SJSA1 (cell line): ENCODE measurements at places on chromosomes 4 and X. TPM values are rescaled to one million over a fixed set of nuclear protein-coding genes. Genes with fewer than 3 reads are reported as not detected.

DNA sequence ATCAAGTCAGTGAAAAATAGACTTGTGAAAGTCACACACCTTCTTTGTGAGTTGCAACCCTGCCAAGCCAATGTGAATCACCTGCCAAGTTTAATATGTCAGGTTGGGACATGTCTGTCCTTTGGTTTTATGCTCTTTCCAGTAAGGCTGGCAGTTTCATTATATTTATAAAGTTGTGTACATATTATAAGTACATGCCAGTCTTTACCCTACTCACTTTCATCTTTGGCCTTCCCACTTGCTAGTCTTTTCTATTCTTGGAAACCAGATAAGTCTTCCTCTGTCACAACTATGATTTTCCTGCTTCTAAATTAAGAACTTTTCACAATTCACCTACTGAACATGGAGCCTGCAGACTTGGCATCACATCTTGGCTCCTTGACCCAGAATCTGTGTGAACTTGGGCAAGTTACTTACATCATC is 680.7 kb upstream of the BOD1L1 start:
- DNase-seq = no peak

DNA sequence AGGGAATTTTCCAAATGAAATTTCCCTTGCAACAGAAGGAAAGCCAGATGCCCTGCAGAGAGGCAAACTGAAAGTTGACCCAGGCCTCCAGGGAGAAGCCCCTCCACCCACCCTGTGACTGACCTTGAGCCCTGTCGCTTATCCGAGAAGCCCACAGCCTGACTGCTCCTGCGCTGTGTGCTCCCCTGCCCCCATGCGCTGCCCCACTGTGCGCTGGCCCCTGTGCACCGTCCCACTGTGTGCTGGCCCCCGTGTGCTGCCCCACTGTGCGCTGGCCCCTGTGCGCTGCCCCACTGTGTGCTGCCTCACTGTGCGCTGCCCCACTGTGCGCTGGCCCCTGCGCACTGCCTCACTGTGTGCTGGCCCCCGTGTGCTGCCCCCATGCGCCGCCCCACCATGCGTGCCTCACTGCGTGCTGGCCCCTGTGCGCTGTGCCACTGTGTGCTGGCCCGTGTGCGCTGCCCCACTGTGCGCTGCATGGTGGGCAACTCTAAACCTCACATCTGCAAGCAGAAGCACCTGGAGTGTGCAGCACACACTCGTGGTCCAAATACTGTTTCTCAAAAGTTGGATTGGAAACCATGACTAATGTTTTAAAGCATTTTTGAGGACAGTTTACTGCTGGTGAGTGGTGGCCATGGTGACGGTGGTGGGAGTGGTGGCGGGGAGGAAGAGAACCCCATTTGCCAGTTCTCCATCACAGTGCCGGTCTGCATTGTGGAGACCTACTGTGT is 8.3 kb upstream of the GRPEL1 start:
- DNase-seq = no peak

- DNase-seq = no peak
Observed at GRCh38 chr4:31678356-31678755, 958.2 kb downstream of the PCDH7 start.

DNA sequence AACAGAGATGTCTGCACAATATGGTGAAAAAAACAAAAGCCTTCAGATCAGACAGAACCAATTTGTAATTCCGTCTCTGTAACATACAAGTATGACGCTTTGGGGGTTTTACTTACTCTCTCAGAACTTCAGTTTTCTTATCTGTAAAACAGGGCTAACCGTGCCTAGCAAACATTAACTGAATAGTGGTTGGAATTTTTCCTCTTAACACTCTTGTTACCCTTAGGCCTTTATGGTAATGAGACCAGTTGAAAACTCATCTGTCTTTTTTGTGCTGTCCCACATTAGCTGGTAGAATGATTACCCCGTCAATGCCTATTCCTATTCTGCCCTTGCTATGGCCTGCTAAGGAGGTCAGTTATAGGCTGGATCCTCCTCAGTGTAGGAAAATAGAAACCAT is 4.5 kb upstream of the MYOZ2 start:
- no peak for DNase-seq

DNA sequence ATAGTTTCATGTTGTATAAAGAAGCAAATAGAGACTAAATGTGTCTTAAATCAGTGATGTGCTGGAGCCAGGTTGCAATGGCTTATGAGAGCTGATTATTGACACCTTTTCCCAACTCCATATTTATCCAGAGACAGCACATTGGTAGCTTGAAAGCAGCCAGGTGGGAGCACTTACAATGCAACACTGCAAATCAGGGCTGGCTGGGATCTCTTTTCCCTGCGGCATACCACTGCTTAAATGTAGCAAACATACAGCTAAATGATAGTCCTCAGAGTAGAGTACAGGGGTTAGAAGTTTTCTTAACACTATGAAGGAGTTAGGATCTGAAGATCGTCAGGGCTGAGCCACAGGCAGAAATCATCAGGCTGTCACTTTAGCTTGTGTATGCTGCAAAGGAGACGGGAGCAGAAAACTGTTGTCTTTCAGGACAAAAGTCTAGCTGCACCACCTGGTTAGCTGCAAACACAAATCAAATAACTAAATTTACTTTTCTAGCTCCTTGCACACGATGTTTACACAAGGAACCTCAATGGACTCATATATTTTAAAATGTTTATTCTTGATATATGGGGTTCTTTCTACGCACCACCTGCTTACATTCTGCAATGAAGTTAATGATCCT is 527.3 kb downstream of the TLL1 start:
- DNase-seq = no peak

DNA sequence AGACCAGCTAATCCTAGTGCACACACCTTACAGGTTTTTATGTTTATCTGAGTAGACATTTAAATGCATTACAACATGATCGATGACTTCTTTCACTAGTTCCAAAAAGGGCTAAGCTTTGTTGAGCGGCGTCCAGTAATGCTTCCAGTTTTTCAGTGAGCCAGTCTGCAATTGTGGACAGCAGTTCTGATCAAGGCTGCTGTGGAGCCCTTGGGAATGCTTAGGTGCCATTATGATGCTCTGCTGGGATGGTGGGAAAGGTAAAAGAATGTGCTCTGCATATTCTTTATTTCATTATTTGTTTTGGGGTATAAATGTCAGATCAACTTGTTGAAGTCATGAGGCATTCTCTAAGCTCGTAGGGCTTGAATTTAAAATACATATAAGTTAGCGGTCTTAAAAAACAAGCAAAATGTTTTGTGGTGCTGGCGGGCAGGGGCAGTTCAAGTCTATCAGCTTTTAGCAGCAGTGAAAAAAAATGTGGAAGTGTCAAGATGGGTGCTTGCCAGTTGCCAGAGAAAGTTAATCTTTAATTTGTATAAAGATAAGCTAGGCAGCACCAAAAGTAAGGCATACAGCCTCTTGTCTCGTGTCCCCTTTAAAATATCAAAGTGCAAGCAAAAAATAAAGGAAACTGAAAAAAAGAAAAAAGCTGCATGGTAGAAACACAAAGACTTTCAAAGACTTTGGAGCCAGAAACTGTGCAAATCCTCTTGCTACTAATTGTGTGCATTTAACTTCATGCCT is 5.8 kb downstream of the MID1IP1 start:
- DNase-seq = no peak

GRCh38 chr4:137063961-137064360 is 468.3 kb downstream of the PCDH18 start:
- no peak for DNase-seq

DNA sequence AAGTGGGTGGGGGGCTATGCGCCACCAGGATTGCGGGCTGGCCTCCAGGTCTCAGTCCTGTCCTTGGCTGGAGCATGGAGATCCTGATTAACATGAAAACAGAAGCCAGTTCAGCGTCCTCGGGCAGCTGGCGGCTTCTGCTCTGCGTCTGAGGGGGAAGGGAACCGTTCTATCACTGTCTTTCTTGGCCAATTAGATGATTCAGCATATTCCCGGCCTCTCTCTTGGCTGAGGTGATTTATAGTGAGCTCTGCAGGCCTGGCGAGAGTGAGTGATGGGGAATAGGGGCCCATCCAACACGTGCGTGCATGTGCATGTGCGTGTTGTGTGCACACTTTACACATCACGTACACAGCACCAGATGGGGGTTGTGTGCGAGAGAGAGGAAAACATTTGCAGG is 145.8 kb upstream of the ATP6AP2 start:
- no peak for DNase-seq

DNA sequence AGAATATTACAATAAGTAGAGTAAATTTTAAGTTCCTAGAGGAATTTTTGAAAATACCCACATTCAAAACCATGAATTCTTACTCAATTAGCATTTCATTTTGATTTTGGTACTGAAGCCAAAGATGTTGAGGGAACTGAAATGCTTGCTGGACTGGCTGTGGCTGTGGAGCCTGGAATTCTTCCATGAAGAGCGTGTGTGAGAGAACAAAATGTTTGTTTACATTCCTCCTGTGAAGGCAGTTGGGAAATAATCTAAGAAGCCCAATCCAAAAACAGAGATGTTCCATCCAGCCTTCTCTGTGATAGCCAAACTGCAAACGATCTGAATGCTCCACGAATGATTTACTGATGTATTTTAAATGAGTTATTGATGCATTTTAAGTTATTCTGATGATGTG is 3.8 kb upstream of the ADH1B start:
- no peak for DNase-seq

DNA sequence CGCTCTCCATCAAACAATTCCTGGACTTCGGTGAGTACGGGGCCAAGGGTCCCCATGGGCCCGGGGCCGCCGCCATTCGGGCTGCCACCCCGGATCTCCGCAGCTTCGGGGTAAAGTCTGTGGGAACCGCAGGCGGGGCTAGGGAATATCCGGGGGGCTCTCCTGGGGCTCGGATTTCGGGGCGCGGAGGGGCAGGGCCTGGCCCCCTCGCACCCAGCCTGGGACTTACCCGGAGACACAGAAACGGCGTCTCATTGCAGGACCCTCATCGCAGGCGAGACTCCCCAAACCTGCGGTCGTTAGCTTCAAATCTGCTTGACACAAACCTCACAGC is 413 bp downstream of the PDK3 start:
- DNase-seq = no peak

DNA sequence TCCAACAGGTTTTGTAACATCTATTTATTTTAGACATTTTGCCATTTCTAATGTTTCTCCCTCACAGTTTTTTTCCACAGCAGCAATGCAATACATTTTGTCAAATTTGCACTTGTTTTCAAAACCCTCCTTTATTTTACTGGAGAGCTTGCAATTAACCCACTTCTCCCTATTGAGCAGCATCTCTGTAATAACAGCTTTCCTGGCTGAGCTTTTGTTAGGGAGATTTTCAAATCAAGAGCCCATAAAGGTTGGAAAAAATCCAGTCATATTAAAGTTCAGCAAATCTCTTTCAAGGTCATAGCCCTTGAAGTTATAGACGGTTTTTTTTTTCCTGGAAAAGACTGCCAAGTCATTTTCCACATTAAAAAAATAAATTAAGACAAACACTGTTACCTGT is 450.6 kb upstream of the TENM3 start:
- no peak for DNase-seq

- DNase-seq = no peak
Observed at GRCh38 chr4:59503731-59504130, 1696.4 kb upstream of the ADGRL3 start.

- DNase-seq = no peak
Observed at GRCh38 chrX:68432648-68433047, 647 bp downstream of the OPHN1 start.

- no peak for DNase-seq
Observed at GRCh38 chrX:109841869-109842579, 109.0 kb upstream of the ACSL4 start.

DNA sequence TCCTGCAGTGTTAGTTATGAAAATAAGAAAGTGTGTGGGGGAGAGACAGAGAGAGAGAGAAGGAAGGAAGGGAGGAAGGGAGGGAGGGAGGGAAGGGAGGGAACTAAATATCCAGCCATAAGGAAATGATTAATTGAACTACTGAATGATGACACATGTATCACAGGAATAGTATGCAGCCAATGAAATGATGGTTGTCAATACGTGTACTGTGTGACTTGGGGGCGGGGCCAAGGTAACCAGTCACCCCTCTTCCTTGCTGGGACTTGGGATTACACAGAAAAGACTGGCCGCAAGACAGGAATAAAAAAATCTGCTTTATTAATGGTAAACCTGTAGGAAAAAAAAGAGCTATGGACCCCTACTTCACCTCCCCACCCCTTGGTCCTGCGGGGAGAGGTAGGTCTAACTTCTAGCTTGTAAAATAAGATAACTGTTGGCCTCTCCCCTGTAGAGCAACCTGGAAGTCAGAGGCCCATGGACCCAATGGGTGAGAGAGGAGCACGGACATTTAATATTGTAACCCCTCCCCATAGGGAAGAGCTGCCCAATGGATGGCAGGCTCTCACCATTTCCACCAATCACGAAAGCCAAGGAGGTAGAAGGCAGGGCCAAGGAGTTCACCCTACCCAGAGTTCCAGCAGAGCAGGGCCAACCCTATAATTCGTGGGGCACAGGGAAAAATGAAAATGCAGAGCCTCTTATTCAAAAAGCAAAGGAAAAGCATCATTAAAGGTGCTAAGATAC is 7.4 kb downstream of the PPP2R2C start:
- no peak for DNase-seq

Gene MAGEA9
- not detected in 2 replicates for total RNA-seq

Gene ADRA2C
- not detected in 2 replicates for total RNA-seq

Gene IL1RAPL1
- not detected in 2 replicates for total RNA-seq

Gene HMX1
- 0.63 TPM in 1 of 2 replicates, not detected in the other for total RNA-seq

Gene RIPPLY1
- total RNA-seq = not detected in 2 replicates

Gene SPATA4
- not detected in 2 replicates for total RNA-seq

Gene RS1
- 0.05 TPM in 1 of 2 replicates, not detected in the other for total RNA-seq

Gene ART3
- 1.00 and 7.7 TPM in 2 replicates for total RNA-seq

Gene TSC22D3
- total RNA-seq = 20.0 and 28.1 TPM in 2 replicates
